ENCODE measurements at places on chromosomes 11 and 22. TPM values are rescaled to one million over a fixed set of nuclear protein-coding genes. Genes with fewer than 3 reads are reported as not detected.

Gene UPK2
- total RNA-seq, result not detected

Gene UCP3
- total RNA-seq, result 1.7 TPM

Gene FXYD2
- 0.43 TPM for total RNA-seq

Gene TMEM45B
- total RNA-seq, result 3.9 TPM

Gene UBQLN3
- total RNA-seq, result not detected

Gene GRM5
- total RNA-seq, result not detected

Gene B4GALNT4
- total RNA-seq, result 2.5 TPM

Gene CSF2RB
- 0.58 TPM for total RNA-seq

Gene PNPLA5
- total RNA-seq, result not detected

Gene YPEL1
- 13.0 TPM for total RNA-seq

Gene TSKU
- total RNA-seq, result 3.0 TPM

Gene TMEM86A
- 1.5 TPM for total RNA-seq

Gene BATF2
- 0.19 TPM for total RNA-seq

Gene CDKN1C
- 0.96 TPM for total RNA-seq

Gene SUSD2
- total RNA-seq, result 0.78 TPM

Gene SNX15
- 27.5 TPM for total RNA-seq

Gene DEFB131B
- total RNA-seq, result not detected

Gene TRPM5
- total RNA-seq, result 0.05 TPM

Gene GAB4
- not detected for total RNA-seq

Gene AIFM3
- total RNA-seq, result not detected

Gene AQP11
- 0.33 TPM for total RNA-seq

Gene STARD10
- total RNA-seq, result 11.1 TPM

Gene SYT7
- not detected for total RNA-seq

Gene C11orf91
- total RNA-seq, result not detected

Gene CARD16
- 102 TPM for total RNA-seq

Gene SAA2
- total RNA-seq, result not detected

Gene MMP7
- not detected for total RNA-seq

Gene ALDH3B1
- not detected for total RNA-seq

Gene GRK3
- total RNA-seq, result 36.9 TPM

Gene SLC22A25
- total RNA-seq, result not detected

Gene SYT8
- total RNA-seq, result not detected

Gene TMPRSS6
- total RNA-seq, result 0.65 TPM

Gene KIF18A
- total RNA-seq, result 21.5 TPM

All from activated naive CD4-positive, alpha-beta T cell treated with anti-CD3 and anti-CD28 coated beads, Interleukin-2, amount 10 ng/mL, durations not matched to agents 5 hours and 36 hours (primary cell).